ENCODE measurements at places on chromosomes 2 and 18.

DNA sequence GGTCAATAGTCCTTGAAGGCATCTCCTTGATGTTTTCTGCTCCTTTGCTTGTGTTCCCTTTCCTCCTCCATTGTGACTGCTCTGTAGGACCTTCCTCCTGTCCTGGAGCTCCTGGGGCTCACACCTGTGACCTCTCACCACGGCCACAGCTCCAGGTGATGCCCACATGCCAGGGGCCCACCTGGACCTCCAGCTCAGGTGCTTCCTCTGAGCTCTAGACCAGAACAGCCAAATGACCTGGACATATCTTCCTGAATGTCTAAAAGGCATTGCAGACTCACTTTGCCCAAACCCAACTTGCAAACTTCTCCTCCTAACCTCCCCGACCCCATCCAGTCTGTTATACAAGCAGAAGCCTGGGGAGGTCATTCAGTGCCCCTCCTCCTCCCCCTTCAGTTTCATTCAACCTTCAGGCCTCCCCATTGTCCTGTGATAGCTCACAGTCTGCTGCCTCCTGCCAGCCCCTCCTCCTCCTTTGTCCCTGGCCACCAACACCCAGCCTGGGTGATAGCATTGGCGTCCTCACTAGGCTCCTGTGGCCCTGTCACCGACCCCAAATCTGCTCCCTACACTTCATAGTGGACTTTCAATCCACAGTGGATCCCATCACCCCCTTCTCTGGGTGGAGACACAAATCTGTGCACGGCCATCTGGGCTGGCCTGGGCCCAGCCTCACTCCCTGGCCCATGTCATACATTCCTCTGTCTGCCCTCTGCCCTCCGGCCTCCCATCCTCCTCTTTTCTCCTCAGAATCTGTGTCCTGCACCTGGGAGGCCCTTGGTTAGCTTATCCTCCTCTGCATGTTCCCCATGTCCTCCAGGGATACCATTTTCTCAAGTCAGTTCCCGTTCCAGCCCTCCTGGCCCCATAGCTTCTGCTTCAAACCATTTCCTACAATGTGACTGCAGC is 310.4 kb upstream of the HDAC4 start:
- DNase-seq: no peak

GRCh38 chr2:16525265-16525887 is 140.3 kb downstream of the CYRIA start:
- DNase-seq: no peak

- no peak for DNase-seq
Observed at GRCh38 chr2:3319745-3320566, 57.7 kb downstream of the EIPR1 start.

GRCh38 chr2:10525573-10526265 is 77.6 kb upstream of the ODC1 start:
- no peak for DNase-seq

GRCh38 chr2:119739580-119740255 is 20.0 kb upstream of the PTPN4 start:
- no peak for DNase-seq

DNA sequence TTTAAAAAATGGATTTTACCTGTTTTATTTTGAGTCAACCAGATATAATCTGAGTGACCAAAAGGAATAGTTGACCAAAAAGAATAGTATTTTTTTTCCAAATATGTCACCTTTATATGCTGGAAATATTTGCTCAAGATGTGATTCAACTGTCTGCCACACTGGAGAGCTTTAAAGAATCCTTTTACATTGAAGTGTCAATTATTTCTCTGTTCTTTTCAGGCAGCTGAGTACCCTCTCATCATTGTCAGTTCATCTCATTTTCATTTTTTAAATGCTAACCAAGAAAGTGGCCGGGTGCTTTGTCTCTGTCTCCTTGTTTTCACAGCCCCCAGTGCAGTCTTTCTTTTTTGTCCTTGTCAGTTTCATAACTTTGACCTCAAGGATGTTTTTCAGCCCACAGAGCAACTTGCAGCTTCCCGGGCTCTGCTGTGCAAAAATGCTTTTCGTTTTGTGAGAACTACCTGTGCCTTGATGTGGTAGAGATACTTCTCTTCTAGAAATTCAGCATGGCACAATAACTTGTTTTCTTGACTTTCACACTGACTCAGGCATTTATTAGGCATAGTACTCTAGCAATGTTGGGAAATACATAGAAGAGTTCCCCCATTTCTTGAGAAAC is 23.4 kb upstream of the CERS6 start:
- DNase-seq: no peak

- no peak for DNase-seq
Observed at GRCh38 chr18:78857314-78858150, 122.1 kb upstream of the SALL3 start.

GRCh38 chr18:3447068-3447894 is 2.7 kb upstream of the TGIF1 start:
- no peak for DNase-seq

DNA sequence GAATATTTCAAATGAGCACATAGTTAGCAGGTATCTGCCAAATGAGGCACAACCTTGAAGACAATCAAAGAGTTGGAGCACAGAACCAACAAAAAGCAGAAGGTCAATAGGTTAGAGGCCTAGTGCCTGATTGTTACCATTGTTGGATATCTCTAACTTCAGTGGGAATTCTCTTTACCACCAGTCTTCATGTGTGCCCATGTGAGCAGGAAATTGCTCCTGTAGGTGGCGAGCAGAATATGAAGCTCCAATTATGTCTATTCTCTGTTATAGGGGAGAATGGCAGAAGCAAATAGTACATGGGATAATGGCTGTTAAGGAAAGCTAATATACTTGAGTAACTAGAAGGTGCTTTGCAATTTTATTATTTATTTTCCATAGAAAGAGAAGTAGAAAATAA is 14.9 kb upstream of the ZNF385B start:
- no peak for DNase-seq

GRCh38 chr2:215418064-215418963 is 17.6 kb downstream of the FN1 start:
- no peak for DNase-seq

Measured in activated CD8-positive, alpha-beta memory T cell treated with anti-CD3 and anti-CD28 coated beads for 1 hour (primary cell).